Stimulated activated CD8-positive, alpha-beta memory T cell treated with anti-CD3 and anti-CD28 coated beads, Interleukin-4, amount 100 ng/mL, for 1 hour (primary cell): ENCODE measurements at places on chromosomes 3 and 15.

- DNase-seq = no peak
These were observed 80.7 kb downstream of the GADL1 start for GRCh38 chr3:30813734-30814133.

GRCh38 chr15:38066612-38067011 is 132.2 kb downstream of the TMCO5A start:
- DNase-seq = no peak

- no peak for DNase-seq
These were observed 7.1 kb upstream of the LMOD3 start for GRCh38 chr3:69129531-69129930.

DNA sequence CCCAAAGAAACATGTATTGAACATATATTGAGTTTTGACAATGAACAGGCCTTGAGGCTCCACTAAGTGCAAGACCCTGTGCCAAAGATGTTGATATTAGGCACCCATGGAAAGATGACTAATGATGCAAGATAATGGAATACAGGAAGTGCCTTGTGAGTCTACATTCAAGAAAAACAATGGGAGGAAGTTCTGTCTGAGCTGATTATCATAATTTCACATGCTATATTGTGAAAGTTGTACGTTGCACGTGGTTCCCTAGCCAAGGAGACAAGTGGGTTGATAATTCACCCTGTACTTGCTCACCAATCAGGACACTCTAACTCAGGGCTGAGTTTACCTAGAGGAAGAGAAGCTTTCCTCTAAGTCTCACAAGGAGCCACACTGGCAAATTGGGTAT is 186.9 kb upstream of the STAC start:
- DNase-seq = no peak

- DNase-seq = no peak
These were observed 22.7 kb downstream of the ARHGEF26 start for GRCh38 chr3:154143873-154144272.

DNA sequence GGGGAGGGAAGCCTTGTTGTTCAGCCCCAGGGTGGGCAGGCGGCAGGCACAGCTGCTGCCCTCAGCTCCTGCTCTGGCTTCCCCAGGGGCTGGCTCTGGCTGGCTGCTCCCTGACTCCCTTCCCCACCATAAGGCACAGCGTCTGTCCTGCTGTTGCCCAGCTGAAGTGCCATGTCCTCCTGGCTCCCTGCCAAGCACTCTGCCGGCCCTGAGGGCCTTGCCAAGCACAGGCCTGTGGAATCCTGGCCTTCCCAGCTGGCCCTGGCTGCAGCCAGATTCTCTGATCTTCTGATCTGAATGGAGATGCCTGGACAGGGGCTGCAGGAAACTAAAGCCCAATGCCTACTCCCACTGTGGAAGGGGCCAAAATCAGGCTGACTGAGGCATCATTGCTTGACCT is 1.1 kb downstream of the IQCF6 start:
- DNase-seq = no peak

GRCh38 chr3:32384938-32385337 is 6.7 kb upstream of the CMTM7 start:
- DNase-seq = no peak

GRCh38 chr3:131608741-131609140 is 106.0 kb upstream of the MRPL3 start:
- no peak for DNase-seq

DNA sequence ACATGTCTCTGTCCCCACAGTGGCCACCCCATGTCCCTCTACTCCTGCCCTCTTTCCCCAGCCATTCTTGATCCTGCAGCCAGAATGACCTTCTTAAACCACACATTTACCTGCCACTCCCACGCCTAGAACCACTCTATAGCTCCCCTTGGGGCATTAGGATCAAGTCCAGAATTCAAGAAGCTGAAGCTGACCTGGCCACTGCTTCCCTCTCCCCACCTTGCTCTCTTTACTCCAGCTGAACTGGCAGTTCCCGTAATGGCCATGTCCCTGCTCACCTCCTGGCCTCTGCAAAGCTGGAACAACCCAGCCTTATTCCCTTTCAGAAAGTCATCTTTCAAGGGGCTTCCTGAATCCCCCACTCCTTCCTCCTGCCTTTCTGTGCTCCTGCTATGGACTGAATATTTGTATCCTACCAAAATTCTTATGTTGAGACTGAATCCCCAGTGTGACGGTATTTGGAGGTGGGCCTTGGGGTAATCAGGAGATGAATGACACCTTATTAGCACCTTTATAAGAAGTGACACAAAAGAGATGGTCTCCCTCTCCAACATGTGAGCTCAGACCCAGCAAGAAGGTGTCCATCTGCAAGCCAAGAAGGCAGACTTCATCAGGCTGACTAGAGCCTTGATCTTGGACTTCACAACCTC is 3.8 kb downstream of the CSRNP1 start:
- no peak for DNase-seq

DNA sequence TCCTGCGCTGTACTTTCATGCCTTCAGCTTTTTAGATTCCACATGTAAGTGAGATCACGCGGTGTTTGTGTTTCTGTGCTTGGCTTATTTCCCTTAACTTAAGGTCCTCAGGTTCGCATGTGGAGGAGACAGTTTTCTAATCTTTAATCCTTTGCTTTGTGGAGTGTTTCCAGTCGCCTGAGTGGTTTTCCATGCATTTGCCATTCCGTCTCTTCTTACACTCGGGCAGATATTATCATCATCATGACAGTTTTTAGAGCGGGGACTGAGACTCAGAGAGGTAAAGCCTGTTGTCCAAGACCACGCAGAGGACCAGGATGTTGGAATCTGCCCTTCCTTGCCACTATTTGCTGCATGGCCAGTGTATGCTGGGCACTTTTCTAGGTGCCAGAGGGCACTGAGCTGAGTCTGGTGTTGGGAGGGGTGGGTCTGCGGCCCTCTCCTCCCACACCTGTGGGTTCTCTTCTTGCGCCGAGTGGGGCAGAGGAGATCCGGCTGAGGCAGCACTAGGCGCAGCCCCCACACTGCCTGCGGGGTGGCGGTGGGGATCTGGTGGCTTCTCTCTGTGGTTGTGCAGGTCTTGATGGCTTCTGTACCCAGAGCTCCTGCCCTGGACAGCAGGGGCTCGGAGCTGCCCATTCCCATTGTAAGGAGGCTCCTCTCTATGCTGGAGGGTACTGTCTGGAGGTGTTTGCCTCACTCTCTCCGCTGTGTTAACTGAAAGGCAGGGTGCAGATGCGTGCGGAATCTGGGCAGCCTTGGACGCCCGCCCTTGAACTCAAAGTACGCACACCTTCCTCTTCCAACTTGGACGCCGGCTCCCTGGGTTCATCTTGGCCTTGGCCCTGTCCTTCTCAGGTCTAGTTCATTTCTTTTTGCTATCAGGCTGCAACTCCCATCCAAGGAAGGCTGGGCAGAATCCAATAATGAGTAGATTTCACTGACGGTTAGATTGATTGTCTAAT is 156.0 kb upstream of the RGMA start:
- DNase-seq = no peak

GRCh38 chr3:140292170-140292569 is 357.2 kb downstream of the CLSTN2 start:
- DNase-seq = no peak

- DNase-seq = no peak
These were observed 6.6 kb downstream of the PARL start for GRCh38 chr3:183878071-183878470.

DNA sequence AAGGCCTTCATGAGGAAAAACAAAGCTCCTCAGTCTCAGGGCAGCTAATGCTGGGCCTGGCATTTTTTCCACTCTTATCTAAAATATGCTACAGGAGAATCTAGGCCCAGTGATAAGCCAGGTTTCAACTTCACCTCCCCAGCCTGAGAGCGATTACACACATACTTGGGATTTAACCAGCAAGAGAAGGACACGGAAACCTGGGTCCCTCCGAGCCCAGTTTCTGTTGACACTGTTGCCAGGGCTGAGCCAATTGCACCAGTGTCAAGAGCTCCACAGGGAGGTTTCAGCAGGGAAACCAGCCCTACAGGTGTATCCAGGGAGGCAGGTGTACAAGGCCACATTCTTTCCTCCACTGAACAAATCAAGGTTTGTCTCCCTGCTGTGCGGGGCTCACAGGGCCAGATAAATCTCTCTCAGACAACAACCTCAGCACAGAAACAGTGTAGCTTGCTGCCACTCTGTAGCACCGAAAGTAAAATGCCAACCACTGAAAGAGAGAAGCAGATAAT is 85.4 kb downstream of the MAGI1 start:
- DNase-seq = no peak

DNA sequence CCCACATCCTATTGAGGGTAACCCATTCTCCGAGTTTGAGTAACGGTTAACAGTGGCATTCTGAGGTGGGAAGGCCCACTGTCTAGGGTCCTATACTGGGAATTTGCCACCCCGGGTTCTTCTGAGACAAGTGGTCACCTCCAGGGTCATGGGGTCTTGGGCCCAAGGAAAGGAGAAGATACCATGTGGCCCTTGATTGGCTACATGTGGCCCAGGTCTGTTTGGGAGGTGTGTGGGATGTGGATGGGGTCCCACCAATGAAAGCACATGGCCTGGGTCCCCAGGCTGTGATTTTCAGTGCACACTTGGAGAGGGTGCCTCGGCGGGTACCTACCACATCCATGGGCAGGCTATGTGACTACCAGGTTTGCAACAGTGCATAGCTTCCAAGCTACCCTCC is 214.4 kb downstream of the UBE3A start:
- no peak for DNase-seq

DNA sequence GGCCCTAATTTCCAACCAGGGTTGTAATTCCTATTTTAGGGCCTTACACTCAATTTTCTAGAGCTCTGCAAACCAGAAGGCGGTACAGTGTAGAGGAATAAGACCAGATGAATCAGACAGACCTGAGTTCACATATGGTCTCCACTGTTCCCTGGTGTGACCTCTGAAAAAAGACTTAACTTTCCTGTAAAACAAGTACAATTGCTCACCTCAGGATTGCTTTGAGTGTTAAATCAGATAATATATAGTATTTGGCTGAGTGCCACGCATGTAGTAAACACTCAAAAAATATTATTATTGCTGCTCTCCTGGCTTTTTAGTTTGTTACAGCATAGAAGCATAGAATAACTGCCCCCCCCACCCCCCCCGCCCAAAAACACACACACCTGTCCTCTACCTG is 51.0 kb upstream of the STT3B start:
- no peak for DNase-seq

GRCh38 chr3:149596134-149596770 is 61.6 kb downstream of the WWTR1 start:
- no peak for DNase-seq

DNA sequence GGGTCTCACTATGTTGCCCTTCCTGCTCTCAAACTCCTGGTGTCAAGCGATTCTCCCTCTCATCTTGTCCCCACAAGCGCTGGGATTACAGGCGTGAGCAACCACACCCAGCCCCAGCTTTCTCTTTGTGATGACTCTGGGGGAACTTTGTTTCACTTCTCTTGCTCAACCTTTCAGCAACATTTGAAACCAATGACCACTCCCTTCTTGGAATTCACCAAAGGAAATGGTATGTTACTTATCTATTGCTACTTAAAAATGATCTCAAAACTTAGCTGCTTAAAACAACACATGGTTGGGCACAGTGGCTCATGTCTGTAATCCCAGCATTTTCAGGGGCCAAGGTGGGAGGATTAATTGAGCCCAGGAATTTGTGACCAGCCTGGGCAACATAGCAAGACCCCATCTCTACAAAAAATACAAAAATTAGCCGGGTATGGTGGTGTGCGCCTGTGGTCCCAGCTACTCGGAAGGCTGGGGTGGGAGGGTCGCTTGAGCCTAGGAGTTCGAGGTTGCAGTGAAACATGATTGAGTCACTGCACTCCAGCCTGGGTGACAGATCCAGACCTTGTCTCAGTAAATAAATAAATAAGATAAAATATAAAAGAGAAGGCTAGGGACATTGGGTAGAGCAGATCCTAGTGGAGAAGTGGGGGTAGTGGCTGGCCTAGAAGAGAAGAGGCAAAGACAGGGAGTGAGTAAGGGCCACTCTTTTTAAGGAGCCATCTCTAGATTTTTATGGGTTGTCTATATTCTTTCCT is 10.3 kb upstream of the COPG1 start:
- no peak for DNase-seq
